ENCODE measurements at places on chromosomes 1 and 21.

DNA sequence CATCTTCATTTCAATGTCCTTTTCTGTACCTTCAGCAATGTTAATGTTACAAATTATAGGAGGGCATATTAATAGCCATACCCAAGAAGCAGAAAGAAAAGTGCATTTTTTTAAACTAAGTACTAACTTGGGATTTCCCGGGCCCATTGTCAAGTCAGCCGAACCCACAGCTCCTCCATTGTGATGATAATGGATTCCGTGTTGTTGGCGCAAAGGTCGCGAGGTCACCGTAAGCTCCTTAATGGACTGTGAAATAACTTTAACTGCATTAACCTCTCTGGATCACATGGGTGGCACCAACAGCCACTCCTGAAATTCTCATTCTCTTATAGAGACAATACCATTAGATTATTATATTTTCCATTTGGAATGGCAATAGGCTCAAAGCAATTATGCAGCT is 250.6 kb upstream of the RRP15 start:
- no peak for DNase-seq

- DNase-seq: peak; percentile 19
Observed at GRCh38 chr1:95742591-95743089, 508.6 kb downstream of the RWDD3 start.

- no peak for DNase-seq
Observed at GRCh38 chr21:17925899-17926298, 106.7 kb upstream of the C21orf91 start.

GRCh38 chr1:224774378-224774777 is 155.1 kb upstream of the DNAH14 start:
- no peak for DNase-seq

- no peak for DNase-seq
Observed at GRCh38 chr1:55578646-55579045, 363.5 kb upstream of the USP24 start.

DNA sequence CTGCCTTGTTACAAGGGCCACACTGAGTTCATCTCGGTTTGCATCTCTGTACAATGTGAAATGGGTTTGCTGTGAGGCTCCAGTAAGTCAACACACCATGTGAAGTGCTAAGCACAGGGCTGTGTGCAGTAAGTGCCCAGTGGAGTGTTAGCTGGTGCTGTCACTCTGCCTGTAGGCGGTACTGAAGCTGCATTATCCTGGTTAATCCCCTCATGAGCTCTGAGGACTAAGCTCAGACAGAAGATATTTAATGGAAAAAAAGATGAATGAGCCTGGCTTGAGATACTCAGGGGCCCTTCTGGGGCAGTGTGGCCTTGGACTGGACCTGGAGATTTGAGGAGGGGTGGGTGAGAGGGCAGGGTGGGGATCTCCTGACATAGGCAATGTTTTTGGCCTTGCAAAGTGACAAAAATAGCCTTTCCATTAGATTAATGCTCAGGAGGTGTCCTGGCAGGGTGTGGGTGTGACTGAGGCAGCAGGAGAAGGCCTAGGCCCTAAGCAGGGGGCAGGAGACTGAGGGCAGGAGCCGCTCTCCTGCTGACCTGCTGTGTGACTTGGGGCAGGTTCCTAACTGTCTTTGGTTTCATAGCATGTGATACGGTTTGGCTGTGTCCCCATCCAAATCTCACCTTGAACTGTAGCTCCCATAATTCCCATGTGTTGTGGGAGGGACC is 570.5 kb downstream of the PTPRU start:
- DNase-seq: no peak

- DNase-seq: no peak
Observed at GRCh38 chr1:93565496-93566206, 116.0 kb downstream of the BCAR3 start.

DNA sequence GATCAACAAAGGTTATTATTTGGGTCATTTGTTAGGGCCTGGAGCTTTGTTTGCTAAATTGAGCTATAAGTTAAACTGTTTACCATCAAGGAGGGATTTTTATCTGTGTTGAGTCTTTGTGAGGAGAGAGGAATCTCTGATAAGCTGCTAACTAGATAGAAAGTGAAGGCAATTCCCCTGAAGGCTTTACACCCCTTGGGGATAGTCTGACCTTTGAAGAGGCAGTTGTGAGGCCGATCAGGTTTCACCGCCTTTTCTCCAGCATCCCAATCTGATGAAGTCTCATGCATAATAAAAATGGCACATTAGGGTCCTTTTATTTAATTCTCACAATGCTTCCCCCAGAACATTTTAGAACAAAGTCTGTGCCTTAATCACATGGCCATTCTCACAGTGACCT is 21.8 kb downstream of the C1orf21 start:
- DNase-seq: no peak

- DNase-seq: no peak
Observed at GRCh38 chr1:198651650-198652400, 13.0 kb downstream of the PTPRC start.

DNA sequence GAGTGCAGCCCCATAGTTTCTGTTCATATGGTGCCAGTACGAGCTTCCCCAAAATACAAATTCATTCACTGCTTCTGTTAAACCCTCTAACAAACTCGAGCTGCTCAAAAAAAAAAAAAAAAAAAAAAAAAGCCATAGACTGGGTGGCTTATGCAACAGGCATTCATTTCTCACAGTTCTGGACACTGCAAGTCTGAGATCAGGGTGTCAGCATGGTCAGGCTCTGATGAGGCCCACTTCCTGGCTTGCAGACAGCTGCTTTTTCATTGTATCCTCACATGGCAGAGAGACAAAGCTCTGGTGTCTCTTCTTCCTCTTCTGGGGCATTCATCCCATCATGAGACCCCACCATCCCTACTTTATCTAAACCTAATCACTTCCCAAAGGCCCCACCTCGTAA is 121.6 kb downstream of the PTBP2 start:
- peak; percentile 2 for DNase-seq

DNA sequence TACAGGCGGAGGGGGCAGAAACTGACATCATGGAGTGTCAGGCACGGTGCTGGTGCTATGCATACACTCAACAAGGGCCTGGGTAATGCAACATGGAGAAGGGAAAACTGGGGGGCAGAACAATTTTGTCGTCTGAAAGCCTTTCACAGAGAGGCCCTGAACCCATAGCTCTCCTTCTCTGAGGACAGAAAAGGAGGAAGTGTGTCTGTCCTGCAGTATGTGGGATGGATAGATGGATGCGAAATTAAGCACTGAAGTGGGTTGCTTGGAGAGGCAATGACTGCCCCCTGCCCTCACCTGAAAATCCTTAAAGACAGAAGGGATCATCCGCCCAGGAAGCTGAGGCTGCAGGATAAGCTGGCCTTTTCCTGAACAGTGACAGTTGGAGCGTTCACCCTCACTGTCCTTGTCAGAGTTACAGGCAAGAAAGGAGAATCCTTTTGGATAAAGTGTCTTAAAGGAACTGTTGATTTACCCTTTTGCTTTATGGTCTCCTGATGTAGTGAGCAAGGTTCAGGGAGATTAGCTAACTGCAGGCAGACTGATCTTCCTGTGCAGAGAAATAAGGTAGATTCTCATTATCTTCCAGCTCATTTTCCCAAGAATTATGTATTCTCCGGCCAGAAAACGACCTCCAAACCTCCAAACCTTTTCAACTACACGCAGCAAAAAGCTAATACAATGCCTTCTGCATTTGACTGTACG is 1.6 kb upstream of the FAM20B start:
- DNase-seq: no peak

GRCh38 chr1:22673486-22674409 is 20.7 kb downstream of the C1QB start:
- DNase-seq: peak; percentile 21

DNA sequence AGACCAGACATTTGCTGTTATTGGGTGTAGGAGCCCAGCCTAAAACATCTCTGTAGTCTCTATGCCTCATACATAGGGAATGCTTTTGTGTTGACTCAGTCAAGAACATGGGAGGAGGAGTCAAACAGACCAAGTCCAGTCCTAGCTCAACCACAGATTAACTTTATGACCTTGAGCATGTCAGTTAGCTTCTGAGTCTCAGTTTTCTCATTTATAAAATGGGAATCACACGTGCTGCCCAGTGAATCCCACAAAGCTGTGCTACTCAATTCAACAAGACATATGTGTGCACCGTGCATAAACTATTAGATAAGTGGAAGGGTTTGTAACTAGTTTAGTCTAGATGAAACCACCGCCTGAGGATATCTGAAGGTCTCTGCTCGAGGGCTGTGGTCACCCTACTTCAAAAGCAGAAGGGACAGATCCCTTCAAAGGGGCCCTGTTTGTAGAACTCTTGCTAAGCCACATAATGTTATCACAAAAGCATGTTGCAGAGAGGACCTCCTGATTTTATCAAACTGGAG is 109.5 kb upstream of the NFIA start:
- DNase-seq: peak; percentile 56

DNA sequence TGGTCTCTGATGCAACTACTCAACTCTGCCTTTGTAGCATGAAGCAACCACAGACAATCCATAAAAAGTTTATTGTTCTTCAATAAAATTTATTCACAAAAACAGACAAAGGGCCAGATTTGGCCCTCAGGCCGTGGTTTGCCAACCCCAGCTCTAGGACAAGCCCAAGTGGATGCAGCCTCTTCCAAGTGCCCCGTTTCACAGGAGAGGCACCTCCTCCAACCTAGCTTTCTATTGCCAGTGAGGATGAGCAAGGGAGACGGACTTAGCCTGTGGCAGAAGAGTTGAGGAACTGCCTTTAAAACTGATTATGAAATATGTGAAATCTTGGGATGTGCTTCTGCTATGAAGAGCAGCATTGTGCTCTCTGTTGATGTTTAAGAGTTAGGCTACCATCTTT is 105.4 kb downstream of the PSMG1 start:
- no peak for DNase-seq

- peak; percentile 90 for DNase-seq
Observed at GRCh38 chr1:198681831-198682759, 43.3 kb downstream of the PTPRC start.

GRCh38 chr1:203627851-203628200 is 1.2 kb downstream of the ATP2B4 start:
- no peak for DNase-seq

- no peak for DNase-seq
Observed at GRCh38 chr1:239387304-239388158, 1.2 kb downstream of the CHRM3 start.

DNA sequence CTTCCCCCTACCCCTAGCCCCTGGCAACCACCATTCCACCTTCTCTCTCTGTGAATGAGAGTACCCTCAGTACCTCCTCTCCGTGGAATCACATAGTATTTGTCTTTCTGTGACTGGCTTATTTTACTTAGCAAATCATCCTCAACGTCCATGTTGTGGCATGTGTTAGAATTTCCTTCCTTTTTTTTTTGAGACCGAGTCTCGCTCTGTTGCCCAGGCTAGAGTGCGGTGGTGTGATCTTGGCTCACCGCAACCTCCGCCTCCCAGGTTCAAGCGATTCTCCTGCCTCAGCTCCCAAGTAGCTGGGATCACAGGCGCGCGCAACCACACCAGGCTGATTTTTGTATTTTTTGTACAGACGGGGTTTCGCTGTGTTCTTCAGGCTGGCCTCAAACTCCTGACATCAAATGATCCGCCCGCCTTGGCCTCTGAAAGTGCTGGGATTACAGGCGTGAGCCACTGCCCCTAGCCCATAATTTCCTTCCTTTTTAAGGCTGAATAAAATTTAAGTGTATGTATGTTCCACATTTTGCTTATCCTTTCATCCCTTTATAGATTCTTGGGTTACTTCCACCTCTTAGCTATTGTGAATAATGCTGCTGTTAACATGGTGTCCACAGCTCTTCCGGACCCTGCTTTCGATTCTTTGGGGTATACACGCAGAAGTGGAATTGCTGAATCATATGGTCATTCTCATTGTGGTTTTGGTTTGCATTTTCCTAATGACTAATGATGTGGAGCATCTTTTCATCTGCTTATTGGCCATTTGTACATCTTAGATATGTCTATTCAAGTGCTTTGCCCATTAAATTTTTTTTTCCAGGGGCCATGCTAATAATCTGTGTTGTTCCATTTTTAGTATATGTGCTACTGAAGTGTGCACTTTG is 32.3 kb downstream of the ERRFI1 start:
- DNase-seq: peak; percentile 32

DNA sequence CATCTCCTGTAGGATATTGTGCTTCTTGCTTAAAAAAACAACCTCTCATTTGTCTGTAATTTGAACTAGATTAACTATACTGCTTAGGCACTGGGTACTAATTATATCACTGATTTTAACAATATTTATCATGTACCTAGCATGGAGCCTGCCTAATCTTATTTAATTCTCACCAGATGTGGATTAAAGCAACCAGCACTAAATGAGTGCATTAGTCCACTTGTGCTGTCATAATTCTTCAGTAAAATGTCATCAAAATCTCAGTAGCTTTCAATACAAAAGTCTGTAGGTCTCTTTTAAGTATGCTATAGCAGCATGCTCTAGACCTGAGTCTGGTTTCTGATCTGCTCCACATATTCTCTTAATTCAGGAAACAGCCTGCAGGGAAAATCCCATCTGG is 368.1 kb downstream of the NCAM2 start:
- DNase-seq: no peak

DNA sequence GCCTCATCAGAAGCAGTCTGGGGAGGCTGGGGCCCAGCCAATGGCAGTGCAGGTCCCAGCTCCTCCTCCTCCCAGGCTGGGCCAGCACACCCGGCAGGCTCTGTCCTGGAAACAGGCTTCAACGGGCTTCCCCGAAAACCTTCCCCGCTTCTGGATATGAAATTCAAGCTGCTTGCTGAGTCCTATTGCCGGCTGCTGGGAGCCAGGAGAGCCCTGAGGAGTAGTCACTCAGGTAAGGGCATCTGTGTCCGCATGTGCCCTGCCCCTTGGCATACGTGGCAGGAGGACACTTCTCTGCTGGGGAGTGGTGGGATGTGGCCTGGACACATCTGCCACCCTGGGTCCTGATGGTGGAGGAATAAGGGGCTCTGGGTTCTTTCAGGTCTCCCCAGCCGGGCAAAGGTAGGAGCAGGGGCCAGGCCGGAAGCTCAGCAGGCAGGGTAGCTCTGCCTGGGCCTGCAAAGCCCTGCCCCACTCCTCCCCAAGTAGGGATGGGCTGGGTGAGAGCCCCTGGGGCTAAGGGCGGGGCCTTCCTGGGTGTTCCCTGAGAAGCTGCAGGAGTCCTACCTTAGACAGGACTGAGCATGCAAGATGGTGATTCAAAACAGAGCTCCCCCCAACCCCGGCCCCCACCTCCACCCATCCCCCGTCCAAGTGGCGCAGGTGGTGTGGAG is at the start of gene GJB5:
Gene GJB5 (plus strand): TSS at position 84 of the 674 bp plus-strand sequence. CDS start 2,284 bp downstream, outside the sequence.
- DNase-seq: no peak

- DNase-seq: no peak
Observed at GRCh38 chr1:5865774-5866173, 126.5 kb downstream of the NPHP4 start.

DNA sequence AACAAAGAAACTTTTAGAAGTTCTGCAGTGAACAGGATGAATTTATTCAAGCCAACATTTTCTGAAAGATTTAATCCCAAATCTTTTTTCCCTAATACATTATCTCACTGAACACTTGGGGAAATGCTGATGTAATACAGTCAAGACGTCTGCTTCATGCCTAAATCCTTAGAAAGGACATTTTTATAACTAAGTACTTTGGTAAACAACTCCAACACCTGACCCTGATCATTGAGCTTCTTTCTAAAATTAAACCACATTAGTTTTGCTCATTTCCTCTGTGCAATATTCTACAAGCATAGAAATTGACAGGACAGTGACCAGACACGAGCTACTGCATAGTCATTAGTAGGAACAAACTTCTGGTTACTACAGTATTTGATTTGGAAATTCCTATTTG is 183.5 kb downstream of the TPR start:
- no peak for DNase-seq

- no peak for DNase-seq
Observed at GRCh38 chr1:228085287-228085951, 2.9 kb downstream of the ARF1 start.

GRCh38 chr21:25682382-25682781 is 43.3 kb downstream of the JAM2 start:
- DNase-seq: no peak

GRCh38 chr1:91533361-91534024 is 32.8 kb downstream of the CDC7 start:
- no peak for DNase-seq

All from kidney epithelial cell (primary cell).